ENCODE measurements at places on chromosomes 3 and 15.

DNA sequence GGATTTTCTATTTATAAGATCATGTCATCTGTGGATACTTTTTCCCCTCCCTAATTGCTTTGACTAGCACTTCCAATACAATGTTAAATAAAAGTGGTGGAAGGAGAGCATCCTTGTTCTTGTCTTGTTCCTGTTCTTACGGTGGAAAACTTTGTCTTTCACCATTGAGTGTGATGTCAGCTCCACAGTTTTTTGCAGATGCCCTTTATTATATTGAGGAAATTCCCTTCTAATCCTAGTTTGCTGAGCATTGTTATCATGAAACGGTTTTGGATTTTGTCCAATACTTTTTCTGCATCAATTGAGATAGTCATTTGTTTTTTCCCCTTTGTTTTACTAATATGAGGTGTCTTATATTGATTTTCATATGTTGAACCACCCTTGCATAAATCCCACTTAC, 19.9 kb upstream of the IL20RB start:
- DNase-seq = no peak

DNA sequence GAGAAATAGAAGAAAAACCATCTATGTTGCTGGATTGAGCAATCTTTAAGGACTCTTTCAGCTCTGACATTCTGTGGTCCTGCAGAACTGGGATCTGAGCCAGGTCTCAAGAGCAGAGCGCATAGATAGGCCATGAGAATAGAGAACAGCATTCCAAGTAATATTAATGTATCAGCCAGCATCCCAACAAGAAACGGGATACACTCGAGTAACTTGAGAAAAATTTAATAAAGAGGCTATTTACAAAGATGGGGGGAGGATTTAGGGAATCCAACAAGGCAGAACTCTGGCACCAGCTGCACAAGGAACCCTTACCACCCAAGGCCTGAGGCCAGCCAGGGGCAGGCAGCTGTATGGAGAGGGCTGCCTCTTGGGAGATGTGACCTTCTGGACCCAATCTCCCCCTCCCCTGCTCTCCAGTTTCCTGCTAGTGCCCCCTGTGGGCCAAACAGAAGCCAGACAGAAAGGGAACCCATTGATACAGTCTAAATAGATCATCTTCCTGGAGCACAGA, 8.2 kb downstream of the TMOD2 start:
- DNase-seq = peak; percentile 85

DNA sequence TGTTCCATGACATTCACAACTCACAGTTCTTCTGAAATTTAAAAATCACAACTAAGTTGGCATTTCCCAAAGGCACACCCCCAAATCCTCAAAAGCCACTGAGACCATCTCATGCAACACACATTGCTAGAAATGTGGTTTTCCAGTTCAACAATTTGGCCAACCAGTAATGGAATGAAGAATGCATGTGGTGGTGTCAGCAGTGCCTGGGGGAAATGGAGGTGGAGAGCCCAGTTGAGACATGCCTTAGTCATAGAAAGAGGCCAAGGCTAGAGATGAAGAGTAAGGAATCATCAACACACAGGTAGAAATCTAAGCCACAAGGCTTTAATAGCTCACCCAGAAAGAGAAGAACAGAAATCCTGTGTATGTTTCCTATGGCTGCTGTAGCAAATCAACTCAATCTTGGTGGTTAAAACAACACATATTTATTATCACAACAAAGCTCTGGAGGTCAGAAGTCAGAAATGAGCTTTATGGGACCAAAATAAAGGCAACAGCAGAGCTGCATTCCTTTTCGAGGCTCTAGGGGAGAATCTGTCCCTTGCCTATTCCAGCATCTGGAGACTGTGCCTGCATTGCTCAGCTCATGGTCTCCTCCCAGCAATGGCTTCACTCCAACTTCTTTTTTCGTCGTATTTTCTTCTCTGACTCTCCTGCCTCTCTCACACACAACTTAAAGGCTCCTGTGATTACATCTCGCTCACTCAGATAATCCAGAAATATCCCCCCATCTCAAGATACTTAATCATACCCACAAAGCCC, 54.0 kb downstream of the SNTN start:
- no peak for DNase-seq

GRCh38 chr15:42528970-42529369, 19.6 kb downstream of the LRRC57 start:
- no peak for DNase-seq

DNA sequence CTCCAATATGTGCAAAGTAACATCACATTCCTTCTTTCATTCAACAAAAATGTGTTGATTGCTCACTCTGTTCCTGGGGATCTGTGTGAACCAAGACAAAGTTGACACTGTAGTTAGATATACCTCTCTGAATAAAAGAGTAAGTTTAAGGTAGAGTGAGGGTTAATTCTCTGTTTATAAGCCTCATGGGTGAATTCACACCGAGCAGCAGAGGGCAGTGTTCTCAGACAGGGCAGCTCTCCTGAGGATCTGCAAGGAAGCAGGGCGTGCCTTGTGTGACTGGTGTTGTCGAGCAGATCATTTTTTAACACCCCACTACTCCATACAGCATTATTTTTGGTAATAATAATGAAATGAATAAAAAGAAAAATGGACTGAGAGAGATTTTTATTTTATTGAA, 34.4 kb downstream of the PAQR9 start:
- DNase-seq = no peak

- DNase-seq = no peak
These were observed 5.3 kb downstream of the IP6K2 start for GRCh38 chr3:48711727-48712126.

DNA sequence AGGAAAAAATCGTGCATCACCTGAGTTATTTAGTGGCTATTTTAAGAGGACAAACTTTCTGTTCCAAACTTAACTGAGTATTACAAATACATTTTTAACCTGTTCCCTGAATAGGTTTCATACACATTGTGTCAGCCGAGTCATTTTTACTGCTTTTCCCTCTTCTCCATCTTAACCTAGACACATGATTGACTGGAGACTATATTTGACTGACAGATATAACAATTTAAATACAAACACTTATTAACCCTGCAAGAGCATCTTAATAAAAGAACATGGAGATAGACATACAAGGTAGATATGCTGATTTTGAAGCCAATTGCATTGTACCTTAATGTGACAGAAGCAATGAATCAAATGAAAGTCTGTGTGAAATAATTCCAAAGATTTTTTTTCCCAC, 810.5 kb upstream of the ARPP21 start:
- no peak for DNase-seq

GRCh38 chr15:89319678-89320077, 14.9 kb downstream of the POLG start:
- no peak for DNase-seq

DNA sequence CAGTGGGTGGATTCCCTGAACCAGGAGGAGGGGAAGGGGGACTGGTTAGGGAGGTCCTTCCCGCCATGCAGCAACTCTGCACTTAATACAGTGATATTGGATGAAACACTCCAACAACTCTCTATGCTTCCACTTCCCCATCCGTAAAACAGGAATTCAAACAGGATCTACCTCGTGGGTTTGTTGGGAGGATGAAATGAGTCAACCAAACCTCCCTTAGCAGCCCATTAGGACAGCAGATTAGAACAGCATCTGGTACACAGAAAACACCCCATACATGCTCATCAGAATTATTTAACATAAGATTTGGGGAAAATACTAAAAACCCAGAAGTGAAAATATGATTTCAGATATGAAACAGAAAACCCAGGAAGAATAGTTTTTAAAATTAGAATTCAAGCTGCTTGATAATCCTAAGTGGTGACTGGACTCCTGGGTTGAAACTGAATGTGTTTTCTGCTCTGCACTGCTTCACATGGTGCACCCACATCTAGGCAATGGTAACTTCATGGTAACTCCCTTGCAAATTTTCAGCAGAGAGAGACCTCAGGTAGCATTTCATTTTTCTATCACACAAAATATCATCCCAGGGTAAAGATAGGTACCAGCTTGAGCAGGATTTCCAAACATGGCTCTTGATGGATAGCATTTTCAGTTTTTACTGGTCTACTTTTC, 326.8 kb upstream of the FRG2C start:
- no peak for DNase-seq

- no peak for DNase-seq
These were observed 309.1 kb upstream of the TLE3 start for GRCh38 chr15:70406617-70407335.

- DNase-seq = peak; percentile 28
These were observed 179.2 kb downstream of the LSAMP start for GRCh38 chr3:116265976-116266584.

- no peak for DNase-seq
These were observed 152.0 kb downstream of the LMLN start for GRCh38 chr3:198112031-198112430.
